ENCODE measurements at places on chromosomes 5 and 9.
A peak's percentile ranks its signal among the peaks of the same experiment; 100 is the strongest.

DNA sequence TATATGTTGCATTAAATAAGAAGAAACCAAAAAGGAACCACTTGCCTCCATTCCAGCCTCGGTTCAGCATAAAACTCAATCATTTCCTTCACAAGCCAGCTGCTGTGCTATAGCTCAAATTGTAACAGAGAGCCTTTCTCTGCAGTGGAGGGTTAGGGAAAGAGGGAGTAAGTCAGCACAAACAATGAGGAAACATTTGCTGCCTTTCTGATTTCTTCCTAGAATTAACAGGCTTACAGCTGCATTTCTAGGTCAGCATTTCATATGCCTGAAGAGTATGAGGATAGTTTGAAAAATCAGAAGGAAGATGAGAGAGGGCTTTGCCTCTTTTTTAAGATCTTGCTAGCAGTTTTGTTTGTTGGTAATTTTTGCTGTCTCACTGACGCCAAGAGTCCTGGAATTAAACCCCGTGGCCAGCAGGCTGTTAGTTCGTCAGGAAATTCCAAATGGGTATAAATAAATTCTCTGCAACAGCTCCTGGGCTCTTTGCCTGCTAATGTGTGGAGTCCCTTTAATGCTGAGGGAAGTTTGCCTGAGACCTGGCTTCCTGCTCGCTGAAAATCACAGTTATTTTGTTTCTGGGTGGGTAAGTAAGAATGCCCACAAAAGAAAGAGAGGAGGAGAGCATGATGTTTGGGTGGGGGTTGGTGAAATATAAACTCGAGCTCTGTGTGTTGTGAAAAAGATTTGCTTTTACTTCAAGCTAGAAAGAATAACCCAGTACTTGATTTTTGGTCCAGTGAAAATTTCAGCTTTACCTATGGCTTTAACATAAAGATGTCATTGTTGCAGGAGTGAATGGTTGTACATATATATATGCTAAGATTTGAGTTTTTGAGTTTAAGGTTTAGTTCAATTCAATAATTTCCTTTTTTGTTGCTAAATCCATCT lies 148.1 kb upstream of the DMRT1 start:
- DNase-seq, result peak; percentile 92
- H3K27me3 ChIP-seq, result no peaks in the 10 kb centered on the region
- peaks cover 15% of the 10 kb centered on the region for H3K4me1 ChIP-seq

DNA sequence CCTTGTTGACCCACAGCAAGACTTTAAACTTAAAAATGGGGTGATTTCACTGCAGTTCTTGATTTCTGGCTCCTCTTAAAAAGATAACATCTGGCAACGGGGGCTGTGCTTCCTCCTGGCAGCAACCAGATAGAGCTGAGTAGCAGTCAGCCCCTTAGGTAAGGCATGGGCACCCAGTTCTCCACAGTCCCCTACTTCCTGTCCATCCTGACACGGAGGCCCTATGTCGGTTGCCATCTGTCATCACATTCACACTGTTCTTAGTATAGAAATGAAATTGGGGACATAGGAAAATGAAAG lies 11.7 kb downstream of the CD74 start:
- no peak overlapping the region for H3K27ac ChIP-seq
- H3K4me3 ChIP-seq, result no peak overlapping the region
- peaks cover 74% of the 10 kb centered on the region for H3K36me3 ChIP-seq
- no peaks in the 10 kb centered on the region for H3K27me3 ChIP-seq
- H3K4me1 ChIP-seq, result peaks cover 2% of the 10 kb centered on the region

- H3K36me3 ChIP-seq, result peaks cover 37% of the 10 kb centered on the region
- no peaks in the 10 kb centered on the region for H3K27me3 ChIP-seq
- H3K27ac ChIP-seq, result peak overlapping the region; percentile 59
- H3K4me3 ChIP-seq, result no peak overlapping the region
These were observed 3.2 kb downstream of the RNF208 start for GRCh38 chr9:137218754-137219271.

DNA sequence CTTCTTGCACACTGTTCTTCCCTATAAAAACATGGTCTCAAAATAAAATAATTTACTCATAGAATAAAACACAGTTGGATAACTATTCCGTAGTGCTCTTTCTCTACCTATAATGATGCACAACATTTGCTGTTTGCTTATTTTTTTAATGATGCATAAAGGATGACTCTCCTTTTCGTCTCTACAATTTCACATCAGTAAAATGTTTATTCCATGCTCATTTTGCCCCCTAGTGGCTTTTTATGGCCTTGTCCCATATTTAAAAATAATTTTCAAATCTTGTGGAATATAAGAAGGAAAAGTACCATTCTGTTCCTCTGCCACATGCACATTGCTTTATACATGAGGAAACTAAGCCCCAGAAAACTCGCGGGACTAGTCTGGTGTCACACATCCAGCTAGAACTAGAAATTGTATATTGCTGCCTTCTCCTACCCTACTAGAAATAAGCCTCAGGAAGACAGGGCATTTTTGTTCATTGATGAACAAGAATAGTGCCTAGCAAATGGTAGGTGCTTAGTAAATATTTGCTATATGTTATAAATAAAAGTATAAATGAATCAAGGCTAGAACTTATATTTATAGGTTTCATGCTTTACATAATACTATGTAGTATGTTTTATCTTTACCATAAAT lies 12.7 kb downstream of the KCTD16 start:
- H3K27ac ChIP-seq, result no peak overlapping the region
- peak; percentile 43 for DNase-seq
- H3K36me3 ChIP-seq, result no peaks in the 10 kb centered on the region
- H3K4me1 ChIP-seq, result peaks cover 1% of the 10 kb centered on the region

GRCh38 chr9:127980706-127981558 lies at the start of gene EEIG1:
EEIG1 (minus strand) TSS chr9:127980989; CDS start chr9:127980137, 852 bp downstream.
- DNase-seq, result peak; percentile 93
- peak within 1 kb of the TSS; percentile 81 for H3K4me3 ChIP-seq
- peaks cover 3% of the 10 kb centered on the region for H3K36me3 ChIP-seq
- no peaks in the 10 kb centered on the region for H3K27me3 ChIP-seq

DNA sequence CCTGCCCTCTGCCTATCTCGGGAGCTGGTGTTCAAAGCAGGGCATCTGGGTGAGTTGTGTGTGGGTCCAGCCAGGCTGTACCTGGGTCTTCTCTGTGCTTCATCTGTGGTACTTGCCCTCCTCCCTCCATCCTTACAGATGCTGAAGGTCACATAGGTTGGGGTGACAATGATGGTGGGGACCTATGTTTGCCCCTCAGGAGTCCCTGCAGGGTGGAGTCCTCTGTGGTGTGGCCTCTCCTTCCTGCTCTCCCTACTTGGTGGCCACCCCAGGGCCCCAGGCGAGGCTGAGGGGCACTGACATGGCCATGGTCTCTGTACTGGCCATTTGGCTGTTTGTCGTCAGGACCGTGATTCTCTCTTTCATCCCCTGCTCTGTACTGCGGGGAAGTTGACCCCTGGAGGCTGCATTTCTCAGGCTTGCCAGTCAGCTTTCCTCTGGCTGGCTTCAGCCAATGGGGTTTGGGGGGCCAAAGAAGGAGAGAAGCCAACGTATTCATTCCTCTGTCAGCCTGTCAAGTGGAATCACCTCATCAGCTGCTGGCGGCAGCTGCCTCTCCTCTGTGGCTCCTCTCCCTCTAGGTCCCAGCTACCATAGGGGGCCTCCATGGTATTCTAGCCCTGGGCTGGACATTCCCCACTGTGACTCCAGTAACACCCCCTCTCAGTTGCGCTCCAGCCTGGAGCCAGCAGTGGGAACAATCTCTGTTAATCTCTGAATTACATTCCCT lies 4.6 kb downstream of the DCANP1 start:
- no peak overlapping the region for H3K4me3 ChIP-seq
- no peak for DNase-seq
- no peak overlapping the region for H3K27ac ChIP-seq

- no peak overlapping the region for H3K4me3 ChIP-seq
- peaks cover 3% of the 10 kb centered on the region for H3K4me1 ChIP-seq
- H3K27ac ChIP-seq, result no peak overlapping the region
These were observed 14.6 kb downstream of the MRPS27 start for GRCh38 chr5:72305194-72306142.

- H3K4me3 ChIP-seq, result no peak overlapping the region
- H3K4me1 ChIP-seq, result no peaks in the 10 kb centered on the region
- H3K27me3 ChIP-seq, result no peaks in the 10 kb centered on the region
- peak; percentile 13 for DNase-seq
- no peak overlapping the region for H3K27ac ChIP-seq
These were observed 56.0 kb upstream of the FAM174A start for GRCh38 chr5:100479079-100479688.

GRCh38 chr9:35729101-35729500 lies 2.9 kb downstream of the TLN1 start:
- H3K4me3 ChIP-seq, result peak overlapping the region; percentile 91
- H3K27ac ChIP-seq, result peak overlapping the region; percentile 91
- H3K36me3 ChIP-seq, result peaks cover 30% of the 10 kb centered on the region
- H3K4me1 ChIP-seq, result peaks cover 22% of the 10 kb centered on the region

DNA sequence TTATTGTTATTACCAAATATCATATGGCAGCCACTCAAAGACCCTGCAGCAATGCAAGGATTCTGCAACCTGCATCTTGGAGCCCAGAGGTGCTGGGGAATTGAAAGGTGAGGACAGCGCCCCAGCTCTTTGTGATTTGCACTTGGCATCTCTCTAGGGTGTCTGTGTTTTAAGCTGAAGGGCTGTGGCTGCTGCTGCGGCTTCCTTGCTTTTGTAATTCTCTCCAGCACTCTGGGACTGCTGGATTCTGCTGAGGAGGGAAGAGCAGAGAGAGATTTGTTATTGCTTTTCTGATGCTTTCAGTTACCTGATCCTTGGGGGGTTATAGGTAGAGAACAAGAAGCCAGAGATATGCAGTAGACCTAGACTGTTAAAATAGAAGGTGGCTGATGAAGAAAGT lies 562.4 kb downstream of the EBF1 start:
- no peak overlapping the region for H3K4me3 ChIP-seq
- H3K27ac ChIP-seq, result no peak overlapping the region
- H3K27me3 ChIP-seq, result no peaks in the 10 kb centered on the region
- peaks cover 2% of the 10 kb centered on the region for H3K4me1 ChIP-seq
- DNase-seq, result no peak

DNA sequence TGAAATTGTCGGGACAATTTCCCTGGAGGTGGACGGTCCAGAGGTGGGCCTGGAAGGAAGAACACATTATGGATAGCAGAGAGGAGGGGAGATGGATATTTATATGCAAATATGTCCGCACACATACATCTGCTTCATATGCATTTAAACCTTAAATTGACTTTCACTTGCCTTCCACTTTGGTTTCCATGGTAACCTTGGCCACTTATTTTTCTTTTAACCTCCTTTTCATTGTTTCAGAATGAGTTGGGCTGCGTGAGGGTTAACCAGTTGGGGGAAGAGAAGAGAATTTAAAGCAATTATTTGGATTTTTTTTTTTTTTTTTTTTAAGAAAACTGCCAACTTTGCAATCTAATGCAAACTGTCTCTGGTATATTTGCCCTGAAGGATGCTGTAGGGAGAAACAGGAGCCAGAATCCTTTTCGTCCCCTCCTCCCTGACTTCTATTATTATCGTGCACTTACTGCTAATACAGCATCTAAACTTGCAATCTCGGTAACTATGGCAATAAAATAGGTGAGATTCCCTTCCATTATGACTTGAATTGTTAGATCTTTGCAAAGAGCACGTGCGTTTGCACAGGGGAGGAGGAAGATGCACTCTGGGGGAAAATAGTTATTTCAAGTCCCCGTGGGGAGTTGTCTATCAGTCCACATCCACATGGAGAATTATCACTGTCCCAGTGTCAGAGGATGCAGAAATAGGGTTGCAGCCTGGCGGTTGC lies 35.6 kb downstream of the TLR4 start:
- H3K27ac ChIP-seq, result no peak overlapping the region
- peaks cover 23% of the 10 kb centered on the region for H3K27me3 ChIP-seq
- DNase-seq, result no peak

- H3K36me3 ChIP-seq, result no peaks in the 10 kb centered on the region
- peaks cover 98% of the 10 kb centered on the region for H3K27me3 ChIP-seq
- peak overlapping the region; percentile 73 for H3K4me3 ChIP-seq
- DNase-seq, result no peak
- no peak overlapping the region for H3K27ac ChIP-seq
These were observed 31.7 kb upstream of the NFIB start for GRCh38 chr9:14345354-14346230.

DNA sequence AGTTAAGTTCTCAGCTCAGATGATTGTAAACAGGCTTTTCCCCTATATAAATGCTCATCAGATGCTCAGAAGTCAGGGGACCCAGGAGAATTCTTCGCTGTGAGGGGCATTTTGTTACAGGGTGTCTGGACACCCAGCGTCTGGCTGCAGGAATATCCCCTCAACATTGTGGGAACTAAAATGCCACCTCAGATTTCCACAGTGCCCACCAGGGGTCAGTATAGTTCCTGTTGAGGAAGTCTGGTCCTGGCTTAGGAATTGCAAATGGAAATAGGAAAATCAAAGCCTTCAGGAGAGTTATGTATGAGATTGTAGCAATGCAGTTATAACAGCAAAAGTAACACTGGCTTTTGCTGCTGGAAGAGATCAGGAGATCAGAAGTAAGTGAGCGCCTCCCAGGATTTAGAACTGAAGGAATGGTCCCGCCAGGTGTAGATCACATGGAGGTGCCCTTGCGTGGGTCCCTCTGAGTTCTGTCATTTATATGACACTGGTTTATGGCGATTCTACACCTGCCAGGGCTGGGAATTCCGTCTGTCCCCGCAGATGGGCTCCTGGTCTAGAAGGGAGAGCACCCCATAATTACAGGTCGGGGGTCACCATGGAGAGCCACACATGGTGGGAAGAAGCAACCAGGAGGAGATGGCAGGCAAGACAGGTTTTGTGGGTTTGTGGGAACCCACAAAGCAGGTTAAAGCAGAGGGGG lies 47.1 kb upstream of the CTSL start:
- H3K27ac ChIP-seq, result no peak overlapping the region
- H3K27me3 ChIP-seq, result no peaks in the 10 kb centered on the region
- peak; percentile 81 for DNase-seq
- peaks cover 10% of the 10 kb centered on the region for H3K36me3 ChIP-seq
- H3K4me1 ChIP-seq, result peaks cover 1% of the 10 kb centered on the region

DNA sequence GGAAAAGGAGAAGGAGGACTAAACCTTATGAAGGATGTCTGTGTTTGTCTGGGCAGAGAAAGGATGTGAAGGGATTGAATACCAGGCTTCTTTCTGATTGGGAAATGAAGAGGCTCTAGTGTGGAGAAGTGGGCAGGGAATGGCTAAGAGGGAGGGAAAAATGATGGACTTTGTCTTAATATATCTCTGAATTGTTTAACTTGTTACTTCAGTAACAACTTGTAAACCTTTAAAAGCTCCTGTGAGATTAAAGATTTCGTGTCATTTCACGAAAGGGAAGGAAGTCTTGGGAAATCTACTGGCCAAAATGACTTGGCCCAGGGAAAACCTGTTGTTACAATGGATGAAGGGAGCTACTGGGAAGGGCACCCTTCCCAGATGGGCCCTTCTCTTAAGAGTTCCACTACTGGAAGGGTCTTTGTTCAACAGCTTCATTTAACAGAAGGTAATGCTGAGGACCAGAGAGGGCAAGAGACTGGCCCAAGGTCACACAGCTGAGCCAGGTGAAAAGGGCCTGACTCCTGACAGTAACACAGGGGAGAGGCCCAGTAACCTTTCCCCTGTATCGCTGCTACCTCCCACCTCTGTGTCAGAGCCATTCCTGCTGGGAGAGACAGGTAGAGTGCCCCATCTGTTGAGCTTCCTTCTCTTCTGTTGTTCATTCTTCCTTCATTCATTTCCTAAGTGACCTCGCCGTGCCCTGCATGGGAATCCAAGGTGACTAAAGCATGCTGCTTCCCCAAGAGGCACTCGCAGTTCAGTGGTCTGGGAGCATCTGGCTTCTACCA lies 5.1 kb upstream of the TCOF1 start:
- H3K4me3 ChIP-seq, result no peak overlapping the region
- no peak for DNase-seq

Data from mesenchymal stem cell (in vitro differentiated cells and primary cell).